ENCODE measurements at places on chromosomes 6 and 20.

DNA sequence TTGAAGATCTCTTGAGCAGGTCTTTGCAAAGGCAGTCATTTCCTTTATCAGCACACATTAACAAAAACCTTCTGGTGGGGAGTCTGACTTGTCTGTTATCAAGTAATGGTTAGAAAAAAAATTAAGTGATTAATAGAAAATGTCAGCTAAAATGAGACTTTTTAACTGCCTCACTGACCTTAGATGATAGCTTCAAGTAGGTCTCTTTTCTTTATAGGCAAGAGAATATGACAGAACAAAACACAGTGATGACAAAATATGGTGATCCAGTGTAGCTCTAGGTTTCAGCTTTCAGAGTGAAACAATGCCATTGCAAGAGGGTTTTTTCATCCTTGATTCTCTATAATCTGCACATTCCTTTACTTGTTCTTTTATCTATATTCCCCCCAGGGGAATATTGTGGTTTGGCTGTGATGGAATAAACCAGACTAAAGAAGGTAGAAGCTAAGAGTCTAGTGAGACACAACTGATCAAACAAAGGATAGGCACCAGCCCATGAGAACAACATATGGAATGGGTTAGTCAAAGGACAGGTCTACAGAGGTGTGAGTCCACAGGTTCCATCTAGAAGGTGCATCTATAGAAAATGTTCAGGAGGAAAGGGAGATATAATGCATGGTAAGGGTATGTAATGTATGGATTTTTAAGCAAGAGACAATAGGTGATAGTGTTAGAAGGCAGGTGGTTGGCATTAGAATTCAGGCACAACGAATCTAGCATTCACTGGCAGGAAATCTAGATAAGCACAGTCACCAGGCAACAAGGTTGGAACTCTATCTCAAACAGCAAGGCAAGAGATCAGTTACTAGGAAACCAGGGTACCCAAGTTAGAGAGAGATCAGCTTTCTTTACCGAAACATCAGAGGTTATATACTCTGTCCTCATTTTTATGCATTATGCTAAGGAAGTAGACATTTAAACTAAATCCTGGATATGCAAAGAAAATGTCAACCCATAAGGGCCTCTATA lies 228.9 kb upstream of the SMLR1 start:
- DNase-seq, result peak; percentile 81

GRCh38 chr20:47033665-47034064 lies 139.0 kb downstream of the EYA2 start:
- DNase-seq, result no peak

- no peak for DNase-seq
These were observed 196.5 kb upstream of the IRAK1BP1 start for GRCh38 chr6:78670802-78671201.

DNA sequence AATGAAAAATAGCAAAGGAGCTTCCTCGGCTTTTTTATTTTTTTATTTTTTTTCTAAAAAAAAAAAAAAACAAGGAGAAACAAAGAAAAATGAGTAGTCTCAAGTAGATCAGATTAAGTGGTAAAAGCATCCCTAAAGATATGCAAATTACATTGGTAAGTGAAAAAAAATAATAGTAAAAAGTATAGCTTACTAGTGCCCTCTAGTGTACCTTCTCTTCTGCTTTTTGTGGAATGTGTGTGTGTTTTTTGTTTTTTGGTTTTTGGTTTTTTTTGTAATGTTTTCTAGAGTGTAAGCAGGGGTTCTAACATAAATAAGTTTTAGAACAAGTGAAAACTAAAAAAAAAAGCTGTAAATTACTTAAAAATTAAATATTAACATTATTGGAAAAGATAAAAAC lies 1062.0 kb downstream of the HACE1 start:
- no peak for DNase-seq

DNA sequence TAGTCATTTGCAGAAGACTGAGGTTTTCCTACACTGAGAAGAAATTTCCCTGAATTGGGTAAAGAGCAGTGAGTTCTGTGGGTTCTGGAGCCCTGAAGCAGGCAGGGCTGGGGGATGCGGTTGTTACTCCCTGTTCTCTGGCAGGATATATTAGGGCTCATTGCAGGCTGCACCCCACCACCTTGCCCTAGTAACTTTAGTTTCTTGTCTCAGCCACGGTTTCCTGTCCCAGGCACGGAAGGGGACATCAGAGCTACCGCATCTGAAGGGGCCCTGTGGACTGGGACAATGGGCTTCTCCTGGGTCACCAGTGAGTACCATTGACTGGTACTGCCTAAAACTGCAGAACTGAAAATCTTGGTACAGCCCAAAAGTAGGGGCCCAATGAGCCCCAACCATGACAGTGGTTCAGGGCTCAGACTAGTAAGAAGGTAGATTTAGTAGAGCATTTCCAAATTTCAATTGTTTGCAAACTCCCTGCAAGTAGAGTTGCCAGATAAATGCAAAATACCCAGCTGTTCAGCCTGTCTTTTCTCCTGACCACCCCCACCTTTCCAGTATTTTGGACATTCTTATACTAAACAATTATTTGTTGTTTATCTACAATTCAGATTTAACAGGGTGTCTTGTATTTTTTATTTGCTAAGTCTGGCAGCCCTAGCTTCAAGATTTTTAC lies 54.5 kb upstream of the EYA2 start:
- no peak for DNase-seq
